Naive thymus-derived CD8-positive, alpha-beta T cell (primary cell): ENCODE measurements at places on chromosomes 2 and 18. TPM values are rescaled to one million over a fixed set of nuclear protein-coding genes. Genes with fewer than 3 reads are reported as not detected.

PLCL1 gene
- 8.8 TPM for total RNA-seq

DNA sequence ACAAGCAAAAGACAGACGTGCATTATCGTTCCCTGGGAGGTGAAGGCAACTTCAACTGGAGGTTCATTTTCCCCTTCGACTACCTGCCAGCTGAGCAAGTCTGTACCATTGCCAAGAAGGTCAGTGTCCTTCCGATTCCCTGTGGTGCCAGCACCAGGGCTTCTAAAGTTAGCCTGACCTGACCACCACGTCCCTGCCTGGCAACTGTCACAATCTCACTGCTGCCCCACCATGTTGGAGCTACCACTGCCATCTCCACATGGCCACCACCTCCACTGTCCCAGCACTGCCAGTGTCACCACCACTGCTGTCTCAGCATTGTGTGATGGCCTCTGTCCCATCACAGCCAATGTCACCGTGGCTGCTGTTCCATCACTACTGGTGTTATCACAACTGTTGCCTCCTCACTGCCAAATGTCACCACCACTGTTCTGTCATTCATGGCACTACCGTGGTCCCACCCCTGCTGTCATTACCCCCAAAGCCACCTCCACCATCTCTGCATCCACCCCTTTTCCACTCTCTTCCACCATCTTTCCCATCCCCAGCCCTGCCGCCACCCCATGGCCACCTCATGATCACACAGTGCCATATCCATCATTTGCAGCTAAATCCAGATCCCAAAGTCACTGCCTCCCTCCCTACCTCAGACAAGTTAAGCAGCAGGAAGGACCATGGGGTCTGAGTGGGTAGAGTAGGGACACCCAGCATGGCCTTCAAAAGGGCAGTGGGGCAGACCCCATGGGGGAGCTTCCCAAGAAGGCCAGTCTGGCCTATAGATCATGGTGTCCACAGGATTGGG lies 216.5 kb downstream of the DYSF start:
- no peak overlapping the region for H3K27ac ChIP-seq
- H3K4me3 ChIP-seq = no peak overlapping the region
- H3K4me1 ChIP-seq = no peaks in the 10 kb centered on the region
- H3K36me3 ChIP-seq = no peaks in the 10 kb centered on the region
- DNase-seq = no peak

ALLC gene
- not detected for total RNA-seq

DNA sequence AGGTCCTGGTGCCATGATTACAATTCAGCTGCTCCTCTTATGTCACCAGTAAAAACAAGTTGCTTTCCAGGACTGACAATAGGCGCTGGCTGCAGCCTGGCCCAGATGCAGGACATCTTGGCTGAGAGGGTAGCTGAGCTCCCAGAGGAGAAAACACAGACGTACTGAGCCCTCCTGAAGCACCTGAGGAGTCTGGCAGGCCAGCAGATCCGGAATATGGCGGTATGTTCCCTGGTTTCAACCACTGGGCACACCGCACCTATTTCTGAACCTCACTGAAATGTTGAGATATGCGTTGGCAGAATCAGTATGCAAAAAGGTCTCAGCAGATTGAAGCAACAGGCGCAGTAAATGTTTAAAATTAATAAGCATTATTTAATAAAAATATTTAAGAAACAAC lies 73.1 kb upstream of the BZW1 start:
- H3K4me1 ChIP-seq = no peaks in the 10 kb centered on the region
- H3K27ac ChIP-seq = no peak overlapping the region
- peaks cover 6% of the 10 kb centered on the region for H3K27me3 ChIP-seq
- H3K4me3 ChIP-seq = no peak overlapping the region

ELOA2 gene
- not detected for total RNA-seq

DNA sequence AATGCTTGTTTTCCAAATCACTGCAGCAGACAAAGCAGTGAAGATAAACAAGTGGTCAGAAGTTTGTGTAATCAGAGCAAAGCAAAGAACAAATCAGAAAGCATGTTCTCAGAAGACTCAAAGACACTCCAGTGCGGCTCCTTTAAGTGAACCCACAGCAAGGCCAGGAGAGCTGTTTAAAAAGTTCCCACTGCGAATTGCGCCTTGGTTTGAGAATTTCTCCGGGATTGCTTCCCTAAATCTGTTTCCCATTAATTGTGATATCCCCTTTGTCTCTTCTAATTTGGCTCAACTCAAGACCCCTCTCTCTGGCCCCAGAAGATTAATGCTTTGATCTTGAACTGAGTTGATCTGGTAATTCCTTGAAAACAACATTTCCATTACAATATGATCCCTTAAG lies 122.4 kb upstream of the BCL2L11 start:
- peaks cover 14% of the 10 kb centered on the region for H3K4me1 ChIP-seq
- H3K36me3 ChIP-seq = peaks cover 9% of the 10 kb centered on the region
- no peaks in the 10 kb centered on the region for H3K27me3 ChIP-seq
- DNase-seq = no peak

GRCh38 chr2:241767464-241768250 lies 9.0 kb upstream of the GAL3ST2 start:
- peaks cover 2% of the 10 kb centered on the region for H3K36me3 ChIP-seq
- H3K4me3 ChIP-seq = no peak overlapping the region
- no peak overlapping the region for H3K27ac ChIP-seq
- DNase-seq = no peak
- H3K27me3 ChIP-seq = no peaks in the 10 kb centered on the region
- peaks cover 12% of the 10 kb centered on the region for H3K4me1 ChIP-seq

ERFE gene
- not detected for total RNA-seq

- H3K27ac ChIP-seq = no peak overlapping the region
- peaks cover 43% of the 10 kb centered on the region for H3K4me1 ChIP-seq
- H3K4me3 ChIP-seq = no peak overlapping the region
- peaks cover 10% of the 10 kb centered on the region for H3K36me3 ChIP-seq
- DNase-seq = no peak
- no peaks in the 10 kb centered on the region for H3K27me3 ChIP-seq
Measured at GRCh38 chr18:47877892-47878291, 52.6 kb downstream of the SMAD2 start.

GRCh38 chr2:8922431-8922830 lies 81.1 kb downstream of the MBOAT2 start:
- H3K27ac ChIP-seq = no peak overlapping the region
- H3K4me1 ChIP-seq = no peaks in the 10 kb centered on the region
- H3K36me3 ChIP-seq = no peaks in the 10 kb centered on the region

SCYGR6 gene
- not detected for total RNA-seq
